ENCODE measurements at places on chromosomes 4 and X. TPM values are rescaled to one million over a fixed set of nuclear protein-coding genes. Genes with fewer than 3 reads are reported as not detected.

- DNase-seq, result no peak
Observed at GRCh38 chr4:22465996-22466395, 49.9 kb downstream of the ADGRA3 start.

- no peak for DNase-seq
Observed at GRCh38 chr4:80172203-80172602, 25.1 kb upstream of the PRDM8 start.

DNA sequence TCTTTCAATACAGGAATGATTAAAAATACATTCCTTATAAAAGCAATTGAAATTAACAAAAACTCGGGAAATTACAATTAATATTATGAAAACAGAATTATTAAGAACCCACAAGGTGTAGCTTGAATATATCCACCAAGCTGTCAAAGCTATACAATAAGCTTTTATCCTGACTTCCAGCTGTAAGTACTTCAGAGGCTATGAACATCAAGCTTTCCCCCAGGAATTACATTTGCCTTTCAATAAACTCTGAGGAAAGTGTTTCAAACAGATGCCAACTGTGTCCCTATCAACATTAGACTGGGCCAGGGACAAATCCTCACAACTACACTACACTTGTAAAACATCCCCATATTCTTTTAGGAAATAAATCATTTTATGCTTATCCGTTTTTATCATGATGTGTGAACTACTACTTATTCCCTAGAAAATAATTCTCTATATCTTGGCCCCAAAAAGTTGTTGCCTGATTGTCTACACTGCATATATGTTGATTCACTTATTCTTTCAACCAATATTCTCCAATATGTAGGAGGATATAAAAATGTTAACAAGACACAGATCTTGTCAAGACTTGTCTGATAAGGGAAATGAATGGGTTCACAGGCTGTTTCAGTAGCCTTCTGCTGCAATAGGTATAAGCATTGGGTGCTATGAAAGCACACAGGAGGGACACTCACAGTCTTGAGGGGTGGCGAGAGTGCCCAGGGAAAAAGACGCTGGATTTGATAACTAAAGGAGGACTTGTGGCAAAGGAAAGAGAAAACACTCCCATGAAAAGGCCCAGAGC lies 494.1 kb downstream of the CENPC start:
- DNase-seq, result no peak

The KIT gene
- total RNA-seq, result 2.4 TPM

GRCh38 chr4:169133932-169134331 lies 123.9 kb upstream of the CBR4 start:
- no peak for DNase-seq

The RNF150 gene
- total RNA-seq, result under 0.01 TPM

The PRR32 gene
- not detected for total RNA-seq

GRCh38 chrX:115504167-115504566 lies 56.8 kb upstream of the PLS3 start:
- no peak for DNase-seq

The RNF4 gene
- total RNA-seq, result 30.0 TPM

The CAPN6 gene
- not detected for total RNA-seq

- no peak for DNase-seq
Observed at GRCh38 chr4:182250446-182250845, 7.2 kb downstream of the TENM3 start.

The SPATA4 gene
- total RNA-seq, result not detected

GRCh38 chrX:53321230-53321942 lies 40.0 kb upstream of the IQSEC2 start:
- DNase-seq, result no peak

- DNase-seq, result peak; percentile 64
Observed at GRCh38 chrX:37454537-37455285, 105.5 kb downstream of the PRRG1 start.

GRCh38 chr4:173325007-173325736 lies 9.0 kb downstream of the HMGB2 start:
- no peak for DNase-seq

- no peak for DNase-seq
Observed at GRCh38 chrX:4925911-4926310, 1212.5 kb upstream of the PRKX start.

DNA sequence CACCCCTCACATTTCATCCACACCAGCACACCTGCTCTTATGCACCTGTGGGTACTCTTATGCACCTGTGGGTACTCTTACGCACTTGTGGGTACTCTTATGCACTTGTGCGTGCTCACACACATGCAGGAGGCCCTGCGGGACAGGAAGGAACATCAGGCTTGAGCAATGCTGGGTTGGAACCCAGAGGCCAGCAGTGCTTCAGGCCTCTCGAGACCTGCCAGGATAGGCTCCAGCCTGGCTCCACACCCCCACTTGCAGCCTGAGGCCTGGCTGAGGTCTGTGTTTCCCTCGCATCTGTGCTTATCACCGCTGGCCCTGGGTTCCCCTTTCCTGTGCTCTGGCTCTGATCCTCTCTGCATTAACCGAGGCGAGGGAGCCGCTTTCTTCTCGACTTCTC lies 34.7 kb downstream of the SORCS2 start:
- DNase-seq, result no peak

DNA sequence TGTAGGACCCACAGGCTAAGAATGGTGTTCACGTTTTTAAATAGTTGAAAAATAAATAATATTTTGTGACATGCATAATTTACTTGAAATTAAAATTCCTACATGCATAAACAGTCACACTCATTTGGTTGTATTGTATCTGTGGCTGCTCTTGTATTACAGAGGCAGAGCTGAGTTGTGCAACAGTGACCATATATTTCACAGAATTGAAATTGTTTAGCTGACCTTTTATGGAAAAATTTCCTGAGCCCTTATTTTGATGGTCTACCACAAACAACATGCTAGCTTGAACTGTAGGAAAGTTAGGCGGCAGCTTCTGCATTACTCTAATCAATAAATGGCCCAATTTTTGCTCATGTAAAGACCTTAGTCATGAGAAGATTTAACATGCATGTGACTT lies 633.4 kb upstream of the AADAT start:
- no peak for DNase-seq

- peak; percentile 50 for DNase-seq
Observed at GRCh38 chrX:45596188-45596808, 395.6 kb upstream of the DIPK2B start.

DNA sequence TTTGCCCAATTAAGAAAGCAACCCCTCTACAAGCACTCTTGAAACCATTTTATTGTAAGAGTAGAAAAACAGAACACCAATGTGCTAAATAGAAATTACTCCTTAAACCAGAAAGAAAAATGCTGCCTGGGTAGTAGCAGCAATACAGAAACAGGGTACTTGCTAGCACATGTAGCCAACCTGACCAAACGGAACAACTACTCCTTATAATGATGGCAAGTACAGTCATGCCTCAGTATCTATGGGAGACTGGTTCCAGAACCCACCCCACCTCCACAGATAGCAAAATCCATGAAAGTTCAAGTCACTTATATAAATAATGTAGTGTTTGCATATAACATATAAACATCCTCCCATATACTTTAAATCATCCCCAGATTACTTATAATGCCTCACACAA lies 168.8 kb downstream of the ATRX start:
- no peak for DNase-seq

The FDCSP gene
- total RNA-seq, result not detected

The ADH7 gene
- total RNA-seq, result not detected

DNA sequence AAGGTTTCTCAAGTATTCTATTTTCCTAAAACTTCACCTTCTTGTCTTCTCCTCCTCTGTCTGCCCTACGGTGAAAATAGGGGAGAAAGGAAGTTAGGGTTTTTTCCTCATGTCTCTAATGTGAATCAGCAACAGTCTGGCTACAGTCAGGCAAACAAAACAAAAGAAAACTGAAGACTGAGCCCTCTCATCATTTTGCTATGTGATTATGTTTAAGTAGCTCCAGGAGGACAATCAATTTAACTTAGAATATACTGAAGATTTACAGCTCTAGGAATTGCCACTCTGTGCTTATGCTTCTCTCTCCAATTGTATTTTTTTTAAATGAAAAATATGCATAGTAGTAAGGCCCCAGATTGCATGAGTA lies 316.2 kb downstream of the GPAT3 start:
- peak; percentile 25 for DNase-seq

GRCh38 chrX:120251471-120252011 lies 929 bp downstream of the ZBTB33 start:
- peak; percentile 32 for DNase-seq

DNA sequence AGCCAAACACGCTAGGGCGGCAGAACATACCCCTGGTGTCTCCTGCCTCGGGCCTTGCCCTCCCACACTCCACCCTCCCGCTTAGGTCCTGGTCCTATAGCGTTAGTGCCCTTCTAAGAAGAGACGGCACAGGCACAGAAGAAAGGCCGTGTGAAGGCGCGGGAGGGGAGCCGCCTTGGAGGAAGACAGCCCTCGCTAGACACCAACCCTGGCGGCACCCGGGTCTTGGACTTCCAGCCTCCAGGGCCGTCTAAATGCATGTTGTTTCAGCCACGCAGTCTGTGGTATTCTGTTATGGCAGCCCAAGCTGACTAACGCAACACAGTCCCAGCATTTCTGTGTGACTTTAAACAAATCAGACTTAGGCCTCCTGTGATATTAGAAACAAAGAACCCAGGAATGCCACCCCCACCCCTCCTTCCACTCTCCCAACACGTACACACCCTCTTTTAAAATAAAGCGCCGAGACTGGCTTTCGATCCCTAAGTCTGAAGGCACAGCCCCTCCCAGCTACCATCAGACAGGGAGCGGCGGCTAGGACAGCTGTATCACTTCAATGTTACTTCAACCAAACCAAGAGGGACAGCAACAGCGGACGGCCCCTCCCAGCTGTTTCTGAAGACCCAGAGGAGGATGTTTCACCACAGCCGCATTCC lies 128.0 kb downstream of the AFAP1 start:
- DNase-seq, result no peak

The HTN3 gene
- not detected for total RNA-seq

Data from lung microvascular endothelial cell (primary cell).